ENCODE measurements at places on chromosomes 3 and 15. TPM values are rescaled to one million over a fixed set of nuclear protein-coding genes. Genes with fewer than 3 reads are reported as not detected.
A peak's percentile ranks its signal among the peaks of the same experiment; 100 is the strongest.

DNA sequence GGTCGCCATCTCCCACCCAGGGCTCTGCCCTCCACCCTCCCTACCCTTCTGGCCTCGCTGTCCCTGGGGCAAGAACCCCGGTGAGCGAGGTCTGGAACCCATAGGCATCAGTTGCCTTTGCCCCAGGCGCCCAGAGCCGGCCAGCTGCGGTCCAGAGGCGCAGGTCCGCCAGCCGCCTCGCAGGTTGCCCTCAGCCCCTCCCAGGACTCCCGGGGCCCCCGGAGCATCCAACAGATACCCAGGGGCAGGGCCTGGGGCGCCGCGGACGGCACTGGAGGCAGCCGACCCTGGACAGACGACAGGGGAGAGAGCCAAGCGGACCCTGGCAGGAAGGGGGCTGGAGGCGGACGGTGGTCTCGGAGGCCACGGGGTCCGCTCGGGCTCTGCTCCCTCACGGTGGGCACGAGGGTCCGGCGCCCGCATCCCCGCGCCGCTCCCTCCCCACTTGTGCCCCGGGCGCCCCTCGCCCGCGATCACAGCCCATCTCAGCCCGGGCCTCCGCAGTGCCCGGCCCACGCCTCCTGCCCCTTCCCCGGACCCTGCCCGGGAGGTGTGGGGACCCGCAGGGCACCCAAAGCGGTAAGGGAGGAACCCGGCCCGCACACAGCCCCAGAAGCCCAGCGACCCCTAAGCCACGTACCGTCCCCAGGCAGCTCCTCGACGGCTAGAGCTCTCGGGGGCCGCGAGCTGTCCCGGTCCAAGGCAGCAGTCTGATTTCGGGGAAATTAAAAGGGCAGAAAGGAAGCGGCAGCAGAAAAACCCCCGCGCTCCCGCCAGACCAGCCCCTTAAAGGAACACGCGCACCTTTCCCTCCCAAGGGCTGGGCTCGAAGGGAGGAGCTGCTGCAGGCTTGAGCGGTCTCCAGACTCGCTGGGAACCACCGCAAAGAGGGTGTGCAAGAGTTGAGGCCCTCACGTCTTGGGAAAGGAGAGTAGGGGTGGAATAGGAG is at the start of gene HAPLN3:
TSS of gene HAPLN3 (minus strand) at position 726 of the 949 bp plus-strand sequence. CDS start 8,246 bp downstream, outside the sequence.
- peaks cover 5% of the 10 kb centered on the region for H3K36me3 ChIP-seq
- peak within 1 kb of the TSS; percentile 81 for H3K27ac ChIP-seq
- H3K4me1 ChIP-seq, result peaks cover 15% of the 10 kb centered on the region
- H3K4me3 ChIP-seq, result peak within 1 kb of the TSS; percentile 89
- peak; percentile 65 for ATAC-seq

DNA sequence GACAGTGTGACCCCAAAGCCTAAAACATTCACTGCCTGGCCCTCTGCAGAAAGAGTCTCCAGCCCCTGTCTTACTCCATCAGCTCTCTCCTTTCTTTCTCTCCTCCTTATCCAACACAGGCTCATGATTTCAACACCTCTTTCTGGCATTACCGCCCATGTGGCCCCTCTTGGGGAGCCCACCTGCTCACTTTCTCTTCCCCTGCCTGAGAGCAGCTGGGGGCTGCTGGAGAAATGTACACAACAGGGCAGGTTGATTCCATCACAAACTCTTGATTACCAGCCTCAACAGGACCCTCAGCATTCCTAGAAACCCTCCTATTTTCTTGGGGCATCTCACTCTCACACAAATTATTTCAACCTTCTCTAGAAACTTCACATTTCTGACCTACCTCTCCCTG is 98.3 kb downstream of the ABHD5 start:
- peaks cover 7% of the 10 kb centered on the region for H3K27me3 ChIP-seq
- H3K4me3 ChIP-seq, result no peak overlapping the region
- no peak overlapping the region for H3K27ac ChIP-seq

GRCh38 chr3:110311541-110311940 is 760.1 kb upstream of the NECTIN3 start:
- H3K4me1 ChIP-seq, result no peaks in the 10 kb centered on the region
- no peaks in the 10 kb centered on the region for H3K36me3 ChIP-seq
- no peak overlapping the region for H3K27ac ChIP-seq
- H3K27me3 ChIP-seq, result no peaks in the 10 kb centered on the region
- no peak overlapping the region for H3K4me3 ChIP-seq
- no peak for ATAC-seq

Gene SPTSSB
- total RNA-seq, result not detected

DNA sequence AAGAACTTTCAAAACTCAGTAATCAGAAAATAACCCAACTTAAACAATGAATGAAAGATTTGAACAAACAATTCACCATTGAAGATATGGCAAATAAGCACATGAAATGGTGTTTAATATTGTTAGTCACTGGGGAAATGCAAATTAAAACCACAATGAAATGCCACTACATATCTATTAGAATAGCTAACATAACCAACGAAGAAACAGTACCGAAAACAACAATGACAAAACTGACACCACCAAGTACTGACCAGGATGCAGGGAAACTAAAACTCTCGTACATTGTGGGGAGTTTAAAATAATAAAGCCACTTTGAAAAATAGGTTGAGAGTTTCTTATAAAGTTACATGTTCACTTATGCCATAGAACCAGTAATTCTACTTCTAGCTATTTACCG is 69.1 kb downstream of the KBTBD8 start:
- no peaks in the 10 kb centered on the region for H3K4me1 ChIP-seq
- H3K36me3 ChIP-seq, result no peaks in the 10 kb centered on the region
- no peak for ATAC-seq
- no peak overlapping the region for H3K27ac ChIP-seq

Gene CCDC174
- total RNA-seq, result 27.6 TPM

DNA sequence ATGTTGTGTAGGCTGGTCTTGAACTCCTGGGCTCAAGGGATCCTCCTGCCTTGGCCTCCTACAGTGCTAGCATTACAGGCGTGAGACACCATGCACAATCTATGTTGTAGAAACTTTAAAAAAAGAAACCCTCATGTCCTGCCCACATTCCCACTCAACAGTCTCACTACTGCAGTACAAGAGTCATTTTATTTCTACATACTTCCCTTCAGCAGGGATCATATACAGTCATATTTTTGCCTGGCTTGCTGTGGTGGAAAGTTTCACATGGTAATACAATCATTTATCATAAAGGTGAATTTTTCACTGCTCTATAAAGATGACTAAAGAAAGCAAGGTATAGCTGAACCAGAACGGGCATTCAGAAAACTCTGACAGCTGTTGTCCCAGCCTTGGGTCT is 53.8 kb upstream of the PIK3CB start:
- H3K36me3 ChIP-seq, result no peaks in the 10 kb centered on the region
- no peak overlapping the region for H3K27ac ChIP-seq
- no peaks in the 10 kb centered on the region for H3K4me1 ChIP-seq
- H3K4me3 ChIP-seq, result no peak overlapping the region

DNA sequence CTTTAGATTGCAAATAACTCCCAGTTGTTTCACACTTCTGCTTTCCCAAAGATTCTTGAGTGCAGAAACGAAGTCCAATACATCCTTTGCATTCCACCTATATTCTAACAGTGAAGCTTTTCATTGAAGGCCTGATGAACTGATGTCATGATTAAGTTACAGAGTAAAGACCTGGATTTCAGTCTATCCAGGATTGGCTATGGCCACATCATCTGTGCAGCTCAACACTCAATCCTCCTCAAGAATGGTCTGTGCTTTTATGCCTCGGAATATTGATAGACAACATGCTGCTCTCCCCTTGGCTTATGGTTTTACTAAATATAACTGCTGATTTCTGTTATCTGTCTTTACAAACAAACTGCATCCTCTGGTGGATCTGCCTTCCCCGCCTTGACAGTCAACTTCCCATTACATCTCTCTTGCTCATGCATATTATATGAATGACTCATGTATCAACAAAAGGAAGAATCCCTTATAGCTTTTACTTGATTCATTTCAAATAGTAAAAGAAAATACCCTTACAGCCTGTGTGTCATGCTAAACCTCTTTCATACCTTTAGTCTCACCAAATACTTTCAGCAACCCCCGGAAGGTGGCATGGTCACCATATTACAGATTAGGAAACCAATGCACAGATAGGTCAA is 59.5 kb downstream of the SCN11A start:
- H3K4me1 ChIP-seq, result no peaks in the 10 kb centered on the region
- peak; percentile 29 for ATAC-seq
- no peaks in the 10 kb centered on the region for H3K36me3 ChIP-seq
- no peak overlapping the region for H3K4me3 ChIP-seq

DNA sequence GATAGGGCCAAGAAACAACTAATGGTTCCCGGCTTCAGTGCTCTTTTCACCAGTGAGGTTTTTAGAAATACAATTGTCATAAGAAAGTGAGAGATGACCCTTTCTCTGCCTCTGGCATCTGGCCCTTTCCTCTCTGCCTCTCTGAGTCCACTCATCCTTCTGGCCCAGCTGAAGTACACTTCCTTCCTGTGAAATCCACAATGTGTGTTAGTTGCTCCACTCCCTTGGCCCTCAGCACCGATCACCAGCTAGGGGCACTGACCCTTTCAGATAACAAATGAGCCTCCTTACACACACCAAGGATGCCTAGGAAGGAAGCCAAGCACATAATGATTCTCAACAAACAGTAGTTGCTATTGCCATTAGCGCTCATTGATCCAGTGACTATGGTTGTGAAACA is 2.9 kb upstream of the CAV3 start:
- H3K4me1 ChIP-seq, result no peaks in the 10 kb centered on the region
- H3K27ac ChIP-seq, result no peak overlapping the region
- no peak for ATAC-seq
- H3K36me3 ChIP-seq, result no peaks in the 10 kb centered on the region

DNA sequence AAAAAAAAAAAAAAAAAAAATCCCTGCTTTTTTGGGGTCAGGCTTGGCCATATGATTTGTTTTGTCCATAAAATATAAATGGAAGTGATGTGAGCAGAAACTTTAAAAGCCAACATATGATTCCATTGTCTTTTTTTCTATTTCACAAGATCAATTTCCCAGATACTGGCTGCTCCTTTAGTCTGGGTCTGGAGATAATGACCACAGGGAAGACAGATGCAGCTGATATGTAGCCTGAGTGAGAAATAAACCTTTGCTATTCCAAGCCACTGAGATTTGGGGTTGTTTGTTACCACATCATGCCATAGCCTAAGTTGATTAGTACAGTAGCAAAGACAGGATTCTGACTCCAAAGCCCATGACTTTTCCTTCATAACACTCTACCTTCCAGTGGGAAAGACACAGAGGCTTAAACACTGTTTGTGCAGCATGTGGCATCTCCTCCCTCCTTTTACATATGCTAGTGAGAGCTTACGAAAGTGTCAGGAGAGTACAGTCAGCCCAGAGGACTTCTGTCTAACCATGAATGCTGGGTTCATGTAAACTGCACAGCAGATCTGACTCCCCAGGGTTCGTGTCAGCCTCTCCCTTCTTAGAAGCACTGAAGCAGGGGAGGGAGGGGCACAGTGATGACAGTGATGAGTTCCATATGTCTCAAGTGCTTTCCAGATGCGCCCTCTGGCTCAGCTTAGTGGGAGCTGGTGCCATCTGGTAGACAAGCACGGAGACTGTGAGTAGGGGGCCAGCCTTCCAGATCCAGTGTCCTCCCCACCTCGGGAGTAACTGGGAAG is 36.7 kb upstream of the SLC7A14 start:
- no peak for ATAC-seq
- H3K4me1 ChIP-seq, result no peaks in the 10 kb centered on the region
- H3K4me3 ChIP-seq, result no peak overlapping the region
- no peaks in the 10 kb centered on the region for H3K36me3 ChIP-seq
- H3K27me3 ChIP-seq, result peaks cover 16% of the 10 kb centered on the region

Gene CPNE4
- not detected for total RNA-seq

Gene FAM3D
- total RNA-seq, result not detected

GRCh38 chr3:63940389-63940757 is 28.2 kb upstream of the SCAANT1 start:
- H3K27ac ChIP-seq, result no peak overlapping the region
- no peak for ATAC-seq
- H3K4me1 ChIP-seq, result peaks cover 33% of the 10 kb centered on the region

GRCh38 chr3:178527981-178528380 is 8.3 kb upstream of the KCNMB2 start:
- H3K36me3 ChIP-seq, result no peaks in the 10 kb centered on the region
- no peak overlapping the region for H3K4me3 ChIP-seq
- H3K27me3 ChIP-seq, result peaks cover 13% of the 10 kb centered on the region
- no peak for ATAC-seq

- ATAC-seq, result peak; percentile 52
- H3K4me1 ChIP-seq, result no peaks in the 10 kb centered on the region
- peaks cover 24% of the 10 kb centered on the region for H3K27me3 ChIP-seq
- H3K4me3 ChIP-seq, result no peak overlapping the region
- H3K36me3 ChIP-seq, result no peaks in the 10 kb centered on the region
Measured at GRCh38 chr3:15159501-15160136, 46.4 kb upstream of the CAPN7 start.

DNA sequence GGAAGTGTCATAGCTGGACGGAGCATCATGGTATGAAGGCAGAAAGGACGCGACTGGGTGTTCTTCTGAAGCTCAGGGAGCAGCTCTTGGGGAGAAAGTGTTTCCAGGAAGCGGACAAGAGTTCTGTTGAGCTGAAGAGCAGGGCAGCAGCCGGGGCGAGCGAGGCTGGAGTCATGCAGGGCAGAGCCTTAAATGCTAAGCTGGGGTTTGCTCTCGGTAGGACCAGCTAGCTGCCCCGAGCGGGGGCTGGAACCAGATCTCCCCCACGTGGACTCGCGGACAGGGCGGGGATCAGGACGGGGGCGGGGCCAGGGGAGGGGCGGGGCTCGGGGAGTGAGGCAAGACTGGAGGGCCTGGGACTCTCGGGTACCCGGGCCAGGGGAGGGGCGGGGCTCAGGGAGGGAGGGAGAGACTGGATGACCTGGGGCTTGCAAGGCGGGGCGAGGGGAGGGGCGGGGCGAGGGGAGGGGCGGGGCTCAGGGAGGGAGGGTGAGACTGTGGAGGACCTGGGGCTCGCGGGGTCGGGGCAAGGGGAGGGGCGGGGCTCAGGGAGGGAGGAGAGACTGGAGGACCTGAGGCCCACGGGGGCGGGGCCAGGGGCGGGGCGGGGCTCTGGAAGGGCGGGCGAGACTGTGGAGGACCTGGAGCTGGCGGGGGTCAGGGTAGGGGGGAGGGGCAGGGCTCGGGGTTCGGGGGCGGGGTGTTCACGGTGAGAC is 461 bp upstream of the FAH start:
- peak overlapping the region; percentile 90 for H3K27ac ChIP-seq
- H3K27me3 ChIP-seq, result no peaks in the 10 kb centered on the region
- peaks cover 19% of the 10 kb centered on the region for H3K4me1 ChIP-seq
- peaks cover 10% of the 10 kb centered on the region for H3K36me3 ChIP-seq
- ATAC-seq, result peak; percentile 73

Gene SST
- total RNA-seq, result not detected

- ATAC-seq, result no peak
- H3K36me3 ChIP-seq, result peaks cover 5% of the 10 kb centered on the region
- H3K27me3 ChIP-seq, result no peaks in the 10 kb centered on the region
- H3K4me1 ChIP-seq, result peaks cover 17% of the 10 kb centered on the region
- no peak overlapping the region for H3K4me3 ChIP-seq
Measured at GRCh38 chr3:4885316-4885715, 93.9 kb upstream of the BHLHE40 start.

GRCh38 chr3:149881879-149882278 is 68.9 kb downstream of the RNF13 start:
- H3K27me3 ChIP-seq, result no peaks in the 10 kb centered on the region
- peaks cover 16% of the 10 kb centered on the region for H3K36me3 ChIP-seq
- H3K4me1 ChIP-seq, result peaks cover 11% of the 10 kb centered on the region
- H3K27ac ChIP-seq, result no peak overlapping the region

Gene PGBD4
- total RNA-seq, result 2.8 TPM
